ENCODE measurements at places on chromosomes 7 and 10. TPM values are rescaled to one million over a fixed set of nuclear protein-coding genes. Genes with fewer than 3 reads are reported as not detected.

DNA sequence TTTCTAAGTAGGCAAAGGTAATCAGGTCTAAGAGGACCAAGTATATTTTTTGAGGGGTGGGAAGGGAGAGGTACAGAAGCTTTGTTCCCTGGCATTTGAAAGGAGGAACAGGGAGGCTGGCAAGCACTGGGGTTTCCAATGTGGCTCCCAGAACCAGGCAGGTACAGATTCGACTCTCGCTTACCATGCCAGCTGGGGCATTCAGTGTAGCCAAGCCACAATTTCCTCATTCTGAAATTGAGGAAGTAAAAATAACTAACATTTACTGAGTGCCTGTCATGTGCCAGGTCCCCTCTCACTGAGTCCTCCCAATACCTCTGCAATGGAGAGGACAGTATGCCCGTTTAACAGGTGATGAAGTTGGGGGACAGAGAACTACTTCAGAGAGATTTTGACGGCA, 45.9 kb upstream of the BET1 start:
- no peak for DNase-seq

- no peak for DNase-seq
These were observed 276.8 kb downstream of the MTERF1 start for GRCh38 chr7:91603707-91604106.

GRCh38 chr10:14017467-14017866, 313.3 kb downstream of the FRMD4A start:
- DNase-seq = no peak

GRCh38 chr7:6500691-6501090, 50.6 kb downstream of the GRID2IP start:
- no peak for DNase-seq

GRCh38 chr7:107592361-107593024, 12.4 kb downstream of the BCAP29 start:
- no peak for DNase-seq

GRCh38 chr7:40879941-40880543, 745.2 kb downstream of the SUGCT start:
- DNase-seq = no peak

DNA sequence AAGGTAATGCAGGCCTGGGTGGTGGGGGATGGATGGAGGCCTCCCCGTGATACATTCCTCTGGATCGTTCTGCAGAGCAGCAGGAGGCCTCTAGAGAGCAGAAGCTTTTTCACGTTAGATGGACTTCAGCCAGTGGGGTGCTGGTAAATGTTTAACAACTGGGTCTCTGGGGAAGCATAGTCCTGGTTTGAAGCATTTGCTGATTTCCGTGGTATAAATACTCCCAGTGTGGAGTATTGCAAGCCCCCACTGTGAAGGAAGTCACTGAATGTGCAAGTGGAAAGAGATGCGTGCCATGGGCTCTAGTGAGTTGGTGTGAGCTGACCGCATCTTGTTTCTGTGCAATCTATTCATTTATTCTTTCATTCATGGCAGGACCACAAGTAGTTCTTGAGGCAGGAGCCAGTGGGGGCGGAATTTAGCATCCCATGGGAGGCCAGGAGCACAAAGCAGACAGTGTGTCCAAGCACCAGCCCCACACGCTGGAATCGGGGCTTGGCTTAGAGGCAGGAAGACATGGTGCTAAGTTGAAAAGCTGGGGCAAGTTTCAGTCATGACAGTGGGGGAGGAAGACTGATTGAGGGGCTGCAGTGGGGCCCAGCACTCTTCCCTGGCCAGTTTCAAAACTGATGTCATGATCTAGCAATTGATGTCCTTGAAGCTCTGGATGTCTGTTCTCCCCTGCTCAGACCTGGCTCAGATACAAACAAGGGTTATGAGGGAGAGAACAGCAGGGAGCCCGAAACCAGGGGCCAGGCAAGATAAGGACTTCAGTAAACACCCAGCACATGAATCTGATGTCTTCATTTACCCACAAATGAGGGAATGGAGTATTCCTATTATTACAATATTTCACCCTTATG, 280.9 kb upstream of the LYZL1 start:
- DNase-seq = no peak

DNA sequence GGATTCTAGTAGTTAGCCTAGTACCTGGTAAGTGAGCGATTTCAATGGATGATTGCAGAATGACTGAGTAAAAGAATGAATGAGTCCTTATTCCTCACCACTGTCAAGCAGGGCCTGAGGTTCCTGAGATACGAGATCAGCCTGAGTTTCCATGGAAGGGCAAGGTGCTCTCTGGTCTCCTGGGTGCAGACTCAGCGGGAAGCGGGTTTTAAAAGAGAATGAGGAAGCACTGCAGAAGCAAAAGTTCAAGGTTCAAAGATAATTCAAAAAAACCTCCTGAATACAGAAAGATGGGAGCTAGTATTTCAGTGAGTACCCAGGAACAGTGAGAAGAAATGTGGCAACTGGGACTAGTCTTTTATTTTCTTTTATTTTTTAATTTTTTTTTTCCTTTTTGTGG, 4.3 kb downstream of the ZNF3 start:
- DNase-seq = no peak

GRCh38 chr7:84264396-84264795, 69.8 kb upstream of the SEMA3A start:
- DNase-seq = no peak

- no peak for DNase-seq
These were observed 516.3 kb upstream of the TEX47 start for GRCh38 chr7:89311886-89312285.

DNA sequence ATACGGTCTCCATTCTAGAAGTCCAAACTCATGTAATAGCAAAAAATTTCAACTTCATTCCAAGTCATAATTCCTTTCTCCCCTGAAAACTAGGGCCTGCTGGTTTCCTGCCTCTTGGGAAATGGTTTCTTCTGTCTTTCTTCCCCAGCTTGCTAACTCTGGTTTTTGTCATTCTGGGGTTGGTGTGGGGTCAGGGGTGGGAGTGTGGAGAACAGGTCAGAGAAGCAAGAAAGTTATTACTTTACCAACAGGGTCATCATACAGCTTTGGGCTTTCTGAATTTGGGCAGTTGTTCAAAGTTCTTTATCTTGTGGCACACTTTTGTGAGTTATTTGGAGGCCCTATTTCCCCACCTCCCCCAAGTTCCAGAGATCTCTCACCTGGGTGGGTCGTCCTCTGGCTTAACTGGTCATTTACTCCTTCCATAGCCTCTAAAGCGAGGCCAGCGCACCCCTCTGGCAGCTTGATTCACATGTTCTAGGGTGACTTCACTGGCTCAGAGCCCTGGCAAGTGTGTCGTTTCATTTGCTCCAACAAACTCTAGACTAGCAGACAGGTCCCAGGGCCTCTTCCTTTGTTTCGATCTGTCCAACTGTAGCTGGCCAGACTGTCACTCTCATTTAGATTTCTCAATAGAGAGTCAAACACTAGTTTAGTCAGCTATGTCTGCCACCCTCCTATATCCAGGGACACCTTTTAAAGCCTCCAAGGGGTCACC, 161.2 kb downstream of the JCAD start:
- DNase-seq = no peak

GRCh38 chr7:140060788-140061606, 1.8 kb downstream of the PARP12 start:
- DNase-seq = peak; percentile 92

GRCh38 chr7:24781106-24781505, 23.8 kb upstream of the GSDME start:
- no peak for DNase-seq

GRCh38 chr7:91408388-91409154, 144.3 kb downstream of the FZD1 start:
- DNase-seq = no peak

DNA sequence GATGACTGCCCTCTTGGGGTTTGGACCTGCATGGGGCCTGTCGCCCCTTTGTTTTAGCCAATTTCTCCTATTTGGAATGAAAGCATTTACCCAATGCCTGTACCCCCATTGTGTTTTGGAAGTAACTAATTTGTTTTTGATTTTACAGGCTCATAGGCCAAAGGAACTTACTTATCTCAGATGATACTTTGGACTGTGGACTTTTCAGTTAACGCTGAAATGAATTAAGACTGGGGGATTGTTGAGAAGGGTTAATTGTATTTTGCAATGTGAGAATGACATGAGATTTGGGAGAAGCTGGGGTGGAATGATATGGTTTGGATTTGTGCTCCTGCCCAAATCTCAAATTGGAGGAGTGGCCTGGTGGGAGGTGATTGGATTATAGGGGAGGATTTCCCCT, 185.8 kb upstream of the PHYHIPL start:
- no peak for DNase-seq

- DNase-seq = no peak
These were observed 231.6 kb downstream of the GRM8 start for GRCh38 chr7:127021019-127021738.

- DNase-seq = no peak
These were observed 143.4 kb upstream of the GLI3 start for GRCh38 chr7:42380401-42380800.

DNA sequence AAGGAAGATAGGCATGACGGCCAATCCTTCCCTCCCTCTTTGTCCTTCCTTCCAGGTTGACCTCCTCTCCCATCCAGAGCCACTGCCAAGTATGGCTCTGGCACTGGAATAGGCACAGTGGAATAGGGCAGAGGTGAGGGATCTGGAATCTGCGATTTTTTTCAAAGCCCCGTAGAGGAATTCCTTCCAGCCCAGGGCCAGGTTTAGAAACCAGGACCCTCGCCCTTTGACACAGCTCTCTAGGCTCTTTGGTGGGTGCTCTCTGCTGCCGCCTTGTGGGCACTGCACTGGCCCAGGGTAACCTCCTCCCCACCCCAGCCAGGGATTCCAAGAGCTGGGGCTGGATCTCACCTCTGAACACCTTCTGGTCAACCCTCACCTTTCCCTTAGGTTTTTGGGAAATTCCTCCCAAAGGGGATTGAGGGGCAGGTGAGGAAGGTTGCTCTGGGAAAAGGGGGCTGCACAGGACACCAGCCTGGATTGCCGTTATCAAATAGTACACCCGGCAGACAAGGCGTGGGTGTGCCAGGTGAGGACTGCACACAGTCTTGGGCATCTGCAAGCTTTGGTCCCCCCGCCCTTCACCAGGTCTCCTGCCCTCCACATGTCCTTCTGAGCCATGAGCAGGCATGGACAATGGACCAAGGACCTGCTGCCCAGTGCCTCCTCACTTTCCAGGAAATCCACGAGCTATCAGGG, 22.8 kb downstream of the C10orf105 start:
- peak; percentile 77 for DNase-seq

- no peak for DNase-seq
These were observed 144.2 kb downstream of the JCAD start for GRCh38 chr10:29914986-29915785.

DNA sequence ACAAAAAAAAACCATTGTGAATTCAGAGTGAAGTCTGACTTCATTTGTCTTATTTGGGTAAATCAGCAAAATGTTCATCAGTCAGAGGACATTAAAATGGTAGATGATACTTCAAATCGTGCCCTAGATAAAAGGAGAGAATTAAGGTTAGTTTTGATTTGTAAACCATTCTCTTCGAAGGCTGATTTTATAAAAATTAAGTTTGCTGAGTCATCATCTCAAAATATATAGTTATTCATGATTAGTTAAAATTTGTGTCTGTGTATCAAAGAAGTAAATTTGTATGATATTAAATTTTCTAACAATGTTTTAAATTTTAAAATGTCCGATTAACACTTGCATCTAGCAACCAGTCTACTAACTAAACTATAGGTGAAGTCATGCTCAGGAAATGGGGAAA, 35.3 kb downstream of the MET start:
- DNase-seq = no peak

DNA sequence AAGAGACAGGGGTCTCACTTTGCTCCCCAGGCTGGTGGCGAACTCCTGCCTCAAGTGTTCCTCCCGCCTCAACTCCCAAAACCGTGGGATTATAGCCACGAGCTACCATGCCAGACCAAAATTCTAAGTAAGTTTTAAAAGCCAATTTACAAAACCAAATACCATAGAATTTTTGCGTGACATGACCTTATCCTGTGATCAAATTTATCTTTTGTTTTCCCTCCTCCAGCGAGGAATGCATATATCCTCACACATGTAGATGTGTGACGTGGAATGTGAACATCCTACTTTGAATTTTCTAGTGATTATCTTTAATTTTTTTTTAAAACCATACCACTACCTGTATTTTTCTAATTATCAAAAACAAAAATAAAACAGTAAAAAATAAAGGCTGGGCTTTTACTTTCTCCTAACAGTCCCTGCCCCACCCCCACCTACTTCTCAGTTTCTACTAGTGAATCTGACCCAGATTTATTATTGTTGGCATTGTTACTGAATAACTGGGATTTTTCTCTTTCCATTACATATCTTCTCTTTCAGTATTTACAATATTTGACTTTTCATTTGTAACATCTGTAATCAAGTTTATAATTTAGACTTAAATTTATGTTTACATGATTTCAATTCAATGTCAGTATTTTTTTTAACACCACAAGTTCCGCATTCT, 26.0 kb downstream of the CYTH3 start:
- DNase-seq = no peak

- no peak for DNase-seq
These were observed 77.2 kb upstream of the PLXNA4 start for GRCh38 chr7:132653366-132653930.

DNA sequence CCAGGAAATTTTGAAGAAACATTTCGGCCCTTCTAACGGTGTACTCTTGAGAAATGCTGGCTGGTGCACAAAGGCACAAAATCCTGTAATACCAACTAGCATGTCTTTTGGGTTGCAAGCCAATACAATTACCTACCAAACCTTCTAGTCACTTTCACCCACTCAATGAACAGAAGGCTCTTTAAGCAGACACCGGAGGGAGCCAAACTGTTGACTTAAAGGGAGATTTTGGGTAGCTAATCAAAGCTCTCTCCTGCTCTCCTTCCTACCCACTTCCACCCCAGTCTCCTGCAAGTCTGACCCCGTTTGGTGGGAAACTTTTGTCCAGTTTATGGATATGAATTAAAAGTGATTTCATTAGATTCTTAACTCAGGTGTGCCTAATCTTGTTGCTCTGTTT, 24.0 kb downstream of the GRM3 start:
- DNase-seq = no peak

- no peak for DNase-seq
These were observed 268.8 kb downstream of the RNLS start for GRCh38 chr10:88314362-88314761.

PLA2G12B gene
- 2.6 TPM for polyA plus RNA-seq

TFEC gene
- polyA plus RNA-seq = not detected

DUS4L gene
- polyA plus RNA-seq = 12.8 TPM

ITIH5 gene
- 0.11 TPM for polyA plus RNA-seq

BMPER gene
- polyA plus RNA-seq = 95.3 TPM

TPK1 gene
- polyA plus RNA-seq = 7.3 TPM

ZNF736 gene
- polyA plus RNA-seq = 1.1 TPM

FAM53B gene
- 10.2 TPM for polyA plus RNA-seq

HABP2 gene
- not detected for polyA plus RNA-seq

VSTM2A gene
- 0.28 TPM for polyA plus RNA-seq

ABI1 gene
- polyA plus RNA-seq = 56.4 TPM

Data from cardiac muscle cell (in vitro differentiated cells and primary cell).